Gastroesophageal sphincter (tissue), 4 donors: ENCODE measurements at places on chromosomes 1 and 21.

DNA sequence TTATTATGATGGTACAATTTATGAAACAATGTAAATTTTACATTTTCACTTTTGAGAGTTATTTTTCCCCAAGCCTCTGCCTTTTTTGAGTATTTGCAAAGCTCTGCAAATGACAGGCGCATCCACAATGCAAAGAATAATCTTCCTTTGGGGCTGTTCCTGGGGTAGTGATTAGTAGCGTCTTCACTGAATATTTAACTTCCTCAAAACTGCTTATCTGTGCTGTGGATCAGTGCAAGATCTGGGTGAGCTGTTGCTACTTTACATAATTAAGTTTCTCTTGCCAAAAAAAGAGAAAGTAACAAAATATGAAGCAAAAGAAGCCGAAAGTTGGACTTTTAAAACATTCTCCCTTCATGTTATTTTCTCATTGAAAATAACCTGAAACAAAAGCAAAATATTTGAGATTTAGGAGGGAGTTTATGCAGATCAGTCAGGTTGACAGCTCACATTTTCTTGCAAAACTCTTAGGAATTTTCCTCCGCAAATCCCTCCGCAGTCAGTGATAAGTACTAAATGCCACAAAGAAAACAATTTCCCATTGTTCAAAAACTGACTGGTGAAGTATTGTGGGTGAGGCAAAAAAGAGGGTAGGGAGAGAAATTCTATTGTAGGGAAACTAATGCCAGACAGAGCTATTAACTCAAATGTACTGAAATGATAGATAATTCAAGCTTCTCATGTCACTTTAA is 276.4 kb upstream of the B3GALT2 start:
- ATAC-seq = no peak

- ATAC-seq = no peak
Observed at GRCh38 chr21:36909901-36910561, 56.4 kb downstream of the HLCS start.

DNA sequence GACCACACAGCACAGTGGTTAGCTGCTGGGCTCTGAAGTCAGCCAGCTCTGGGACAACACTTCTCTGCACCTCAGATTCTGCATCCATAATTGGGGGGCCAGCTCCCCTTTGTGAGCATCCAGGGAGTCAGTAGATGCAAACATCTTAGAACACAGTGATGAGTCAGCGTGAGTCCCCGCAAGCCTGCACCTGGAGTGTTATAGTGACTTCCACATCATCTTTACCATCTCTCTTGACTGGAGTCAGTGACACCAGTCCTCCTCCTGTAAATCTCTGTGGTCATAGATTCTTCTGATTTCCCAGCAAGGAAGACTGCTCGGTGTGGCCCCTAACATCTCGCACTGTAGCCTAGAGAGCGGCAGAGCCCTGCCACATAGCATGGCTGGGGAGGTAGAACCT is 13.9 kb upstream of the EDN2 start:
- ATAC-seq = no peak

- ATAC-seq = no peak
Observed at GRCh38 chr1:110370827-110371226, 20.0 kb downstream of the SLC16A4 start.

GRCh38 chr1:65255656-65256050 is 53.7 kb upstream of the DNAJC6 start:
- no peak for ATAC-seq

- ATAC-seq = peak; percentile 65
Observed at GRCh38 chr1:211625040-211625439, 46.1 kb upstream of the SLC30A1 start.

- peak; percentile 20 for ATAC-seq
Observed at GRCh38 chr1:246930830-246931548, 759 bp downstream of the AHCTF1 start.

DNA sequence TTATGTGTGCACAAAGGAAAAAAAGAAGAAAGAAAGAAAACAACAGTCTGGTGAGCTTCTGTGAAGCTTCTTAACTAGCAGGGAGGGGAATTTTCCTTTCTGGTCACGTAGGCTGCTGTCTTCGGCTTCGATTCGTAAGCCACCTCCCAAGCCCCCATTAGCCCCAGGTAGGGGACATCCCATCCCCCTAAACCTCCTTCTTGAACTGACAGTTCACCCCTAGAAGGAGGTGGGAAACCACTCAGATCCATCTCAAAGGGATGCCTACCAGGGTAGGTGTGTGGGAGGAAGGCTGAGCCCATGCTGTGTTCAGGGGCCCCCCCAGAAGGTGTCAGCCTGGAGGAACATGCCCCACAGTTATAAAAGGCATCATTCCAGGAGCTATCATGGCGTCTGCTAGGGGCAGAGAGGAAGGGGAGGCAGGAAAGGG is 25.8 kb downstream of the CD247 start:
- ATAC-seq = no peak

DNA sequence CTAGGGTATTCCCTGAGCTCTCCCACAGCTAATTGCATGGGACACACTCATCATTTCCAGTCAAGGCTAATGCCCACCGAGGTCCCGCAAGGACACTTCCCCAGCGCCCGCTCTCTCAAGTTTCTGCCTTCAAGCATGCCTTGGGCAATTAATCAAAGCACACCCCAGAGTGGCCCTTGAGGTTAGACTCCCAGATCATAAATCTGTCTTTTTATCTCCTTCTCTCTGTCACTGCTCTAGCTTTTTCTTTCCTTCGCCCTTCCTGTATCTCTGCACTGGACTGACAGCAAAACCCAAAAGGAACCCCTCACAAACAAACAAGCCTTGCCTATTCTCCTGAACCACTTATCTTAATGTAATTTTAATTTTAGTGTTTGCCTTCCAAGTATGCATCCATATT is 7.9 kb upstream of the EXOSC10 start:
- no peak for ATAC-seq

GRCh38 chr1:198495631-198496030 is 44.8 kb downstream of the ATP6V1G3 start:
- ATAC-seq = no peak

GRCh38 chr1:109091839-109092193 is 1.3 kb downstream of the TMEM167B start:
- no peak for ATAC-seq

DNA sequence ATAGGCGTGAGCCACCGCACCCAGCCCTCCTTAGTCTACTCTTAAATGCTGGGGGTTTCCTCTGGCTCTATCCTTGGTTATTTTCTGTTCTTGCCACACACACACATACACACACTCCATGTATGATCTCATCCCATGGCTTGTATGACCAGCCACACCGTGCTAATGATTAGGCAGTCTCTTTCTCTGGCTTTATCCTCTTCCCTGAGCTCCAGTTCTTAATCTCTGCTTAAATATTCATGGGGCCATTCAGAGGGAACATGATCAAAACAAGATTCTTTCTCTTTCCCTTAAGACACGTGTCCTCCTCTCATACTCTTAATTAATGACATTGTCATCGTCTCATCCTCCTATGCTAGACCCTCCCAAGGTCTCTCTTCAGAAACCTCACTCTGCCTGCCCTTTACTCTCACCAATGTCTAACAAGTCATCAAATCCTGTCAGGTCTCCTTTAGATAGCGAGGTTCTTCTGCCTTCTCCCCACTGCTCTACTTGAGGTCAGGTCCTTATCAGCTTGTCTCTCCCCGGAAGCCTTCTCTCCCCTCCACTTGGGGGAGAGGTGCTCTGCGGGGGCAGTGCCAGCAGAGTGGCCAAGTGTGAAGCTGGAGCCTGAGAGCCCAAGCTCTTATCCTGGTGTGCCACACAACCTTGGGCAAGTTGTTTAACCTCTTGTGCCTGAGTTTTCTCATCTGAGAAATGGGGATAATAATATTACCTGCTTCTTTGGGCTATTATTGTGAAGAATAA is 83.0 kb upstream of the GNG12 start:
- no peak for ATAC-seq

DNA sequence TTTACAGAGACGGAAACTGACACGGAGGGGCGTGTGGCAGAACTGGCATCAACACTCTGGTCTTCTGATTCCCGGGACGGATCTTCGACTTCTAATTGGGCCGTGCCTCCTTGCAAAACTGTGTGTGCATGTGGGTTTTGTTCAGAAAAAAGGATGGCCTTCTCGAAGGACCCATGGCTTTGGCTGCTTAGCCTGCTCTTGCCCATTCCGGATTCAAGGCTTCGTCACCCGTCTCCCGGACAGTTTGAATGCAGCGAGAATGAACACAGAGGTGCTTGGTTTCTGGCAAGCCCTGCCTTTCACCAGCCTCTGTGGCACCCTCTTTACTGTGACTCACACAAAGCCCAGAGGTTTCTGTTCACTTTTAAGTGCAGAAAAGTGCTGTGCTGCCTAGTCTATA is 120.1 kb downstream of the PRDM2 start:
- ATAC-seq = no peak

GRCh38 chr1:3915551-3916121 is 15.6 kb upstream of the C1orf174 start:
- ATAC-seq = no peak

DNA sequence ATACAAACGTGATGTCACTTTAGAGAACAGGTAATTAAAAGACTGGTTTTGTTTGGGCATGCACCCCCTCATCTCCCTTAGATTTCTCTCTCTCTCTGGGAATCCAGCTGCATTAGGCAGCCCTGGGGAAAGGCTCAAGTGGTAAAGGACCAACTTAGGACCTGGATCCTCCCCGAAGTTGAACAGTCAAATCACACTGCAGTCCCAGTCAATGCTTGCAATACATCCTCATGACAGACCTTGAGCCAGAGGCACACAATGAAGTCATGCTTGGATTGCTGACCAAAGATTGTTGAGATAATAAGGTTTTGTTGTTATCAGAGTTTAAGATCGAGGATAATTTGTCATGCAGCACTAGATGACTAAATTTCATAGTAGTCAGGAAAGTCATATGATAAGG is 1285.8 kb upstream of the NCAM2 start:
- ATAC-seq = no peak

DNA sequence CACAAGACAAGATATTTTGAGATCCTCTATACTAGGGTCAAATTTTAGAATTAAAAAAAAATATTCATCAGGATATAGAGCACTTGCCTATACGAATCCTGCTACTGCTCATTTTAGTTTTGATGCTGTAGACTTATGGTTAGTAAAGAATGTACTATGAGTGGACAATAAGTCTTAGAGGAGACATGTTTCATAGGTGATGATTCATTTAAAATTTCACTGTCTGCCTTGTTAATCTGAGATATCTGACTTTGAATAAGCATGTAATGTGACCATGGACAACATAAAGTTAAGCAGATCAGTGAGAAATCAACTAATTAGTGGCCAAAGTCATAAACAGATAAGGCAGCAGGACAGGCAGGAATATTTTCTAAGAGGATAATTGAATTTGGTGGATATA is 106.8 kb upstream of the HP1BP3 start:
- no peak for ATAC-seq

- ATAC-seq = no peak
Observed at GRCh38 chr1:18440385-18441226, 40.1 kb upstream of the KLHDC7A start.
